CD4-positive, alpha-beta T cell treated with Interleukin-10 for 1 hour (primary cell): ENCODE measurements at places on chromosomes 6 and 20.

GRCh38 chr6:134047673-134048072 is 4.8 kb downstream of the SLC2A12 start:
- DNase-seq, result no peak

- DNase-seq, result no peak
Measured at GRCh38 chr20:3890999-3891929, 2.1 kb downstream of the PANK2 start.

- DNase-seq, result no peak
Measured at GRCh38 chr6:84798257-84798656, 33.9 kb upstream of the TBX18 start.

DNA sequence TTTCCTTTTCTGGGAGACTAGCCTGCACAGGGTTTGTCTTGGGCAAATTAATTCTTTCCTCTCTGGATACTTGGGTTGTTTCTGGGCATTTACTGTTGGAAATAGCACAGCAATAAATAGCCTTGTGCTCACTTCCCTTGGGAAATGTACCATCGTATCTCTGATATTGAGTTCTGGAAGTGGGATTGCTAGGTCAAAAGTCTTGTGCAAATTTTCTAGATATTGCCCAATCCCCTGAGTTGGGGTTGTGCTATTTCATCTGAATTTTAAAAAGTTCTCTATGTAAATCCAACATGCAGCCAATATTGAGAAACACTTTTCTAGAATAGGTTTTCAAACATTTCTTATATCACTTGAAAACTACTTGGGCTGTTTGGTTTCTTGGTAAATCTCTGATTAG is 64.0 kb upstream of the ELOVL5 start:
- DNase-seq, result no peak
